GM10248 (cell line): ENCODE measurements at places on chromosomes 6 and 20.

GRCh38 chr6:29826271-29826670, 1.4 kb upstream of the HLA-G start:
- DNase-seq = no peak

DNA sequence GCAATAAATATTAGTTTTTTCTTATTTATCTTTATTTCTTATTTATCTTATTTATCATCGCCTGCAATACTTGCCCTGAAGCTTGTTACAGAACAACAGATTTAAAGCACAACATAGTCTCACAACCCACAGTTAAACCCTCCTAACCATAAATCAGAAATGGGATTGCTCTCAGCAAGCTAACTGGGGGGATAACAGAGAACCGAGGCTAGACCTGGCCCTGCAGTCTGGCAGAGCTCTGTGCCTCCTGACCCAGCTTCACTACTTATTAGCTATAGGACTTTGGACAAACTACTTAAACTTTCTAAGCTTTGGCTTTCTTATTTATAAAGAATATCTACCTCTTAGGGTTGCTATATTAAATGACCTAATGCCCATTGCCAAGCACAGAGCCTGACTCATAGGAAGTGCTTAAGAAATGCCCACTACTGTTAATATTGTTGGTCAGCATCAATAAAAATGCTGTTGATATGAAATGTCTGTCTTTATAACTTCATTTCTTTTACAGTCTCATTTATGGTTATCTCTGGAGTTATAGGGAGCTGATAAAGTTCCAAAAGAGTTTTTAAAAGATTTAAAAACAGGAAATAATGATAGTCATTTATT, 87.9 kb upstream of the BEND6 start:
- DNase-seq = no peak

DNA sequence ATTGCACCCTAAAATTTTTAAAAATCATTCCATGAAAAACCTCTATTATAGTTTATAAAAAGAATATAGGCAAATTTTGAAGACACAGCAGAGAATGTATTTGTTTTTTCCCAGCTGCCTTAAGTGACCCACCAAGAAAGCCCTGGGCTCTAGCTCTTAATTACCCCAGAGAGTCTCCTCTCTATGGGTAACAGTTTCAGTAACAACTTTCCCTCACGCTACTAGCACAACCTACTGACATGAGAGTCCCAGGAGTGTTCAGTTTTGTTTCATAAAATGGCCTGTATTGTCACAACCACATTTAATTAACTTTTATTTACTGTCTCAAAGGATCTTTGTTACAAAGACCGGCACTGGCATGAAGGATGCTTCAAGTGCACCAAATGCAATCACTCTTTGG, 41.5 kb downstream of the FHL5 start:
- DNase-seq = no peak

DNA sequence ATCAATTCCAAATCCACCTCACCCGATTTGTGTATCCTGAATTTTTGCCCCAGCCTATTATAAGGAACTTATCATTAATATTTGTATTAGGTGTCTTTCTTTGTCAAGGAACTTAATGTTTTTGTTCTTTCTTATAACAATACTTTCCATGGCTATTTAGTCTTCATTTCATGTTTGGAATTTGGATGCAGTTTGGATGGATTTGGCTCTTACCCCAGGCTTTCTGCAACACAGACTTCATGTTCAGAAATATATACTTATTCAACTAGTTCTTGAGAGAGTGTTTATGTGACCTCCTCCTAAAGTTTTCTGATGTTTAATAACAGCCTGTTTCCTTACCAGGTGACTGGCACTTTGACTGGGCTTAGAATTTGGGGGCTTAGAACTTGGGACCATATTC, 35.9 kb upstream of the TOX2 start:
- no peak for DNase-seq

DNA sequence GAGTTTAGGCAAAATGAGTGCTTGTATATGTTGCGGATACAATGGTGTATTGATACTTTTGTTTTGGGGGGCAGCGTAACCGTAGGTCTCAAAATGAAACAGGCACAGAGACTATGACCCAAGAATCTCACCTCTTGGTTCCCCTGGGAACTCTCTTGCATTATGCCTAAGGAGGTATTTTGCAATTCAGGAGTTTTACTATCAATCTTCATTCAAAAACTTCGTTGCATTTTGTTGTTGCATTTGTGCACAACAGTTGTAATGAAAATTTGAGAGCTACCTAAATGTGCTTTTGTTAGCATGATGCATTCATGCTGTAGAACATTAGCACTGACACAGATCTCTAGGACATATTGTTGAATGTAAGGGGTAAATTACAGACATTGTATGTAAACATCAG, 18.2 kb downstream of the VTA1 start:
- no peak for DNase-seq

GRCh38 chr6:100512203-100512862, 47.6 kb upstream of the SIM1 start:
- no peak for DNase-seq

DNA sequence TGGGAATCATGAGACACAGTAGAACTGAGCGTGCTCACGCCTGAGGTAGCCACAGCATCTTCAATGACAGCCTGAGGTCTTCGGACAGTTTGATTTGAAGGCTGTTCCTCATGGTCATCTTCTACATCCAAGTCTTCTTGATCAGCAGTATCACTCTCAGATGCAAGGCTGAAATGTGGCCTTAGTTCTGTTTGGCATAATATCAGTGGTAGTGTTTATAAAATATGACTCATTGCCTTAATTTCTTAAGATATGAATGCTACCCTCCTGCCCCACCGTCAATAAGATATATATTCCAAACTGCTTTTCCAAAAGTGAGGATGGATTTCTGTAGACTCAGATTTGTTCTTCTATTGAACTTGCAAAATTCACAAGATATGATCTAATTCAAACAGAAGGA, 17.5 kb upstream of the MAP7 start:
- no peak for DNase-seq

- no peak for DNase-seq
These were observed 15.7 kb upstream of the FOXP4 start for GRCh38 chr6:41530476-41530875.

GRCh38 chr20:51659491-51660050, 108.6 kb downstream of the ATP9A start:
- no peak for DNase-seq
